Breast epithelium (tissue), 4 donors: ENCODE measurements at places on chromosomes 16 and 17.

GRCh38 chr17:69246726-69247375 lies 18.2 kb upstream of the ABCA10 start:
- DNase-seq = no peak

DNA sequence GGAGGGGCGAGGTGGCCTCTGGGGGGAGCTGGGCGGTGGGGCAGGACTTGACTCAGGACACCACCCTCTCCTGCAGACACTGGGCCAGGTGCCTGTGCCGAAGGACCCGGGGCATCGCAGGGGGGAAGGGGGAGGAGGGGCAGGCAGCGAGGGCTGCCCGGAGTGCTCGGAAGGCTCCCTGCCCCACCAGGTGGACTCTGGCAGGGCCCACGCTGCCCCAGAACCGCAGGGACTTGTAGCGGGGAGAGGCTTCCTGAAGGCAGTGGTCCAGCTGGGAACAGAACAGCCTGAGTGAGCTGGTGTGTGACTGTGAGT lies 4.4 kb upstream of the HCRT start:
- no peak for DNase-seq

GRCh38 chr17:63699638-63700527 lies at the start of gene LIMD2:
Gene LIMD2 (minus strand): TSS chr17:63700125. CDS start chr17:63699298, 827 bp downstream.
- DNase-seq = no peak

DNA sequence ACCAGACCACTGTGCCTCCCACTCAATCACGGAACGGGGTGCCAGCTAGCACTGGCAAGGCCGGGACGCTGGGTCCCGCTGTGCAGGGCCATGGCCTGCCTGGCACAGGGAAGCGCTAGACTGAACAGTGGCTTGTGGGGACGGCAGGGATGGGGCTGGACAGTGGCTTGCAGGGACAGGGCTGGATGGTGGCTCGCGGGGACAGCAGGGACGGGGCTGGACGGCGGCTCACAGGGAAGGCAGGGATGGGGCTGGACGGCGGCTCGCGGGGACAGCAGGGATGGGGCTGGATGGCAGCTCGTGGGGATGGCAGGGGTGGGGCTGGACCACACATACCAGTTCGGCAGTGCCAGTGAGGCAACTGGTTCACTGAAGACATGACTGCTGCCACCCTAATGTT lies 32.6 kb downstream of the LMF1 start:
- DNase-seq = no peak

GRCh38 chr17:50026837-50027171 lies 29.1 kb upstream of the ITGA3 start:
- peak; percentile 91 for DNase-seq

DNA sequence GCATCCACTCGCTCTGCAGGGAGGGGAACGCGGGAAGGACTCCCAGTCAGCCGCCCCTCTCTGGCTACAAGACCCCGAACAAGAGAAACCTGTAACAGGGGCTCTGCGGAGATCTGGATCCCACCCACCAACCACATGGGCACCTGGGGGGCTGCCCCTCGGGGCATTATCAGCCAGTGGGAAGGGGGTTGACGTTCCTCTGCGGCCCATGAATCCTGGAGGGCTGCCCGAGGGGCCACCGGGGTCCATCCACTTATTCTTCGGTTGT lies 1.8 kb upstream of the PCGF2 start:
- DNase-seq = no peak
